ENCODE measurements at places on chromosomes 1 and 21.

DNA sequence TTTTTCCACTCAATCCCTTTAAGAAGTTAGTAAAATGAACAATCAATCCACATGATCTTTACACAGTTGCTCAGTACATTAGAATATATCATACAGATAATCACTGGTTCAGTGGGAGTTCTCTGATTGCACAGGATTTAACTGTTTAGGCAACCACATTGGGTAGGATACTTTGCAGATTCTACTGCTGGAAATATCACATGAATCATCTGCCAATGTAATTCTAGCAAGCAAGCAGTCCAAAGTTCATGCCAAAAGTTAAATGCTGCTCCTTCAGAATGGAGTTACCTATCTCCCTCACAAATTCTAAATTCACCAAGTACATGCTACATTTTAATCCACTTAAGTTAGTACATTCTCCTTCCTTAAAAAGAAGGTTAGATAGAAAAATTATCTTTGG is 52.4 kb downstream of the NEGR1 start:
- no peak for DNase-seq

DNA sequence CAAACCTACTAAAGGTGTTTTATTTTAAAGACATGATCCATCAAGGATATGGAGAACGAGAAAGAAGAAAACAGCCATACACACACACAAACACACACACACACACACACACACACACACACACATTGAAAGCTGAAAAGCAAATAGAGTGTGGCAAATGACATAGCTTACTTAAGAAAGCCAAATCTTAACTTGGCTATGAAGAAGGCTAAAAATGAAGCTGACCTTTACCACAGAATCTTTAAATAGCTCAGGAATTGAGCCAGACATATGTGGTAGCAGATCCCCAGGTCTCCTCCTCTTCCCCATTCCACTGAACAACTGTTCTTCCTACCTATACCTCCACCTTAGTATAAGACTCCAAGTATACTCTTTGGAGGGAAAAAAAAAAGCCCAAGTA is 185.6 kb downstream of the CLEC20A start:
- no peak for DNase-seq

DNA sequence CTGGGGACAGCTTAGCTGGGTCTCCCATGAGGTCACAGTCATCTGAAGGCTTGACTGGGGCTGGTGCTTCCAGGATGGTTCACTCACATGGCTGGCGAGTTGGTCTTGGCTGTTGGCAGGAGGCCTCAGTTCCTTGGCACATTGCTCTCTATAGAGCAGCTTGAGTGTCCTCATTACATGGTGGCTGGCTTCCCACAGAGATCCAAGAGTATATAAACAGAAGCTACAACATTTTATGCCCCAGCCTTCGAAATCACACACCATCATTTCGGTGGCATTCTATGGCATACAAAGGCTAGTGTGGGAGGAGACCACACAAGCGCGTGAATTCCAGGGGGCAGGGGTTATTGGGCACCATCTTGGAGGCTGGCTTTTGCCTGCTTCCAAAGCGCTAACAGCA is 63.0 kb downstream of the ALPL start:
- no peak for DNase-seq

GRCh38 chr21:36236052-36236730 is 79.6 kb downstream of the DOP1B start:
- DNase-seq: no peak

- DNase-seq: no peak
These were observed 1047.6 kb upstream of the ADGRL4 start for GRCh38 chr1:80054129-80054528.

- DNase-seq: no peak
These were observed 23.3 kb downstream of the H6PD start for GRCh38 chr1:9257851-9258250.

DNA sequence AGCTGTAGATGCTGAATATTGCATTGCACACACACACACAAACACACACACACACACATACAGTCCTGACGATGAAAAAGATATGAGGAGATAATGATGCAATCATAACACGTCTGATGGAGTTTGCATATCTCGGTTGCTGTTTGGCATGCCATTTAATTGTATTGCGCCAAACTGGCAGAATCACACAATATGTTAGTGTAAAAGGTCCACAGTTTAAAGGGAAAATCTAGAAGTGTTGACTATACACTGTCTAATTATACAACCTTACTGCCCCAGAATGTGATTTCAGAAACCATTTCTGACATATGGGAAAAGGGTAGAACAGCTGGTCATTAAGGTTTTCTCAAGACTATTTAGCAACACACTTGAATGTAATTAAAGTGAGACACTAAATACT is 123.7 kb upstream of the PROX1 start:
- no peak for DNase-seq

DNA sequence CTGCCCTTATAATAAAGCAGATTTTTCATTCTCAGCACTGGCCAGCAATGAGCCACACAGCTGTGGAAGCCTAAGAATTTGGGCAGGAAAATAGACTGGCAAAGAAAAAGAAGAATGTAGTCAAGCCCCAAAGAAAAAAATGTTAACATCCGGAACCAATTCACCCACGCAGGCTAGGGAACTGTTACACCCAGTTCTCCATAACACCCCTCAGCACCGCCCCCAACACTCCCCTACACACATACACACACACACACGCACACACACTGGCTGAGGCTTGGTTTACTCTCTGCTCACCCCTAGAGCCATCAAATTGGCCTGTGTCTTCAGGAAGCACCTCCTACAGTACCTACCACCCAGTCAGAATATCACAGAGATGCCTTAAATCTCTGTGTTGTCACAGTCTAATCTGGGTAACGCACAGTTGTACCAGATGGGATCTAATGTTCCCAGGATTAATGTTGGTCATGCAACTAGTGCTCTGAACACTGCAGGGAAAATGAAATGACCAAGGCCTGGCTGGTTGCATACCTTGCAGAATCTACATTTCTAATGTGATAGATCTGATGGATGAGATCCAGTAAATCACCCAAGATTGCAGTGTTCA is 14.5 kb downstream of the TBX15 start:
- DNase-seq: no peak

- DNase-seq: peak; percentile 24
These were observed 12.6 kb upstream of the ADORA3 start for GRCh38 chr1:111516005-111516535.

DNA sequence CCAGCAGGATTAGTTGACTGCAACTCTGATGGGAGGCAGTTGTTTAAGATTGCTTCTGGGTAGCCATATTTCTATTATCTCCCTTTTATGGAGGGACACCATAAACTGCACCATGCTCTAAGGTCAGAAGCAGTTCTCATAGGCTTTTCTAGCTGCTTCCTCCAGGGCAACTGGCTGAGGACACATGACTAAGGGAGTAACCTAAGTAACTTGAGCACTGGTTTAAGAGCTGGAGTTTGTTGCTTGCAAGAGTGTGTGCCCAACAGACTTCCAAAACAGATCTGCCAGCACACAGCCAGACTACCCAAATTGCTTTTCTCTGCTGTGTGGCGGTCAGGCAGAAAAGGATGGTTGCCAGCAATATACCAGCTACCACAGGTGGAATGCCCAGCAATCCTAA is 111.2 kb upstream of the LHX8 start:
- DNase-seq: no peak

- no peak for DNase-seq
These were observed 2.3 kb upstream of the MSTO1 start for GRCh38 chr1:155607708-155608107.

GRCh38 chr1:222654849-222655248 is 37.0 kb downstream of the MIA3 start:
- DNase-seq: peak; percentile 55

DNA sequence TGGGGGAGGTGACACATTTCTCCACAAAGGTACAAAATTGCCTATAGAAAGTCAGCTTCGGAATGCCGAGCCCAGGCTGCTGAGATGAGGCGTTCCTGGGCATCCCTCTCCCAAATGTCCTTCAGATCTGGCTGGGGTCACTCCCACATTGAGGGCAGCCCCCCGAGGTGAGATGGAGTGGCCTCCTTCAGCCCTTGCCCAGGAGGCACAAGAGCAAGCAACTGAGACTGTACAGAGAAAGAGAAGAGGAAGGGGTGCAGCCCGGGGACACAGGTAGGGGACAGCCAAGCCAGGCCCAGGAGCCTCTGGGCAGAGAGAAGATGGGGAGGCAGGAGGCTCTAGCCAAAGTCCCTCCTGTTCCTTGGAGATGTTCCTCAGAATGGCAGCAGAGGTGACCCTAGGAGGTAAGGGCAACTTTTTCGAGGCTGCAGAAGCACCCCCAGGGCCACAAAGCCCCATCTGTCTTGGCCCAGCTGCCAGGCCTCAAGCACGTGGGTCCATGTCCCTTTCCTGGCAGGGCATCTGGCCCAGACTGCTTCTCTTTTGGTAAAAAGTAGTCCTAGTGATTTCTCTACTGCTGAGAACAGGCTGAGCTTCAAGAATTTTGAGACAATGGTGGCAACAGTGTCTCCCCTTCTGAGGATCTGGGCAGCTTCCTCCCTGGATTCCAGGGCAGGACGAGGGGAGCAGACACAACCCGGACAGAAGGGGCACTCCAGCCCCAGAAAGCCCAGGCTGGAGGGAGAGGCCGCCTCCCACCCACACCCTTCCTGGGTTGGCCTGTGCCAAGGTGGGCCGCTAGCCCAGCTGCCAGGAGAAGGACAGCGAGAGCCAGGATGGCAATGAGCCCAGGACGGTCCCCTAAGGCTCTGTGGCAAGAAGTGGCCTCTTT is 68.0 kb downstream of the LRRN2 start:
- no peak for DNase-seq

Measured in hematopoietic multipotent progenitor cell treated with erythropoietin and hydrocortisone succinate and interleukin-3 and kit ligand, for 15 days (in vitro differentiated cells).